ENCODE measurements at places on chromosomes 12 and 14.

- H3K27ac ChIP-seq: peak overlapping the region; percentile 78
- no peaks in the 10 kb centered on the region for H3K4me1 ChIP-seq
- H3K27me3 ChIP-seq: no peaks in the 10 kb centered on the region
- H3K4me3 ChIP-seq: peak overlapping the region; percentile 19
- H3K36me3 ChIP-seq: no peaks in the 10 kb centered on the region
Measured at GRCh38 chr14:50335989-50336824, 24.1 kb downstream of the DMAC2L start.

DNA sequence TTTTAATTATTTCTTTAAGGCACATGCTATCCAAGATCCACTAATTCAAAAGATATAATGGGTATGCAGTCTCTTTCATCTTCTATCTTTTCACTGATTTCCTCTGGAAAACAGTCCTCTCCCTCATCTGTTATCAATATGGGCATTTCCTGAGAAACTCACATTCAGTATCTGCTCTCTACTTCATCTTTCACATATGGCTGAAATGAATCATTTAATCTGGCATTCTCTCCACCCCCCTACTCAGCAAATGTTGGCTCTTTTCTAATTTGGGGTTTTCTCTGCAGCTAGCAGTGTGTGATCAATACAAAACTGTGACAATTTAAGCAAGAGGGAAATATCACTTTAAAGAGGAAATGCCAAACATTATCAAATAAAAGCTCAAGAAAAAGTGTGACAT lies 157.1 kb upstream of the TMTC1 start:
- no peak overlapping the region for H3K4me3 ChIP-seq
- H3K36me3 ChIP-seq: no peaks in the 10 kb centered on the region
- H3K27ac ChIP-seq: no peak overlapping the region
- no peak for DNase-seq
- no peaks in the 10 kb centered on the region for H3K27me3 ChIP-seq
- H3K4me1 ChIP-seq: no peaks in the 10 kb centered on the region

DNA sequence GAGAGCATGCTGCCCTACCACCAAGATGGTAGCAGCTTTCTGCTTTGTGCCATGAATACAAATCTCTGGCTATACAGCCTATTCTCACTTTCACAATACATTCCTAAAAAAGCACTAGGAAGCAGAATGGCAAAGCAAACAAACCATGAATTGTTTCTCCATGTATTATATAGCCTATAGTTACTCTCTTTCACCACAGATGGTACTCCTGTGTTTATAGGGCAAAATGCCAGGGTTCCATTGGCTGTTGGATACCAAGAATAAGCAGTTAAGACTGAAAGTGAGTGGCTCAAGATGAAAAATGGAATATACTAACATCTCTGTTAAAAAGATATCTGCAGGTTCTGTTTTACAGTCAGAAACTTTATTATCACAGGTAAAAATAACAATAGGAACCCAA lies 11.1 kb downstream of the ARF3 start:
- H3K4me3 ChIP-seq: no peak overlapping the region
- DNase-seq: no peak
- H3K36me3 ChIP-seq: no peaks in the 10 kb centered on the region
- H3K27ac ChIP-seq: no peak overlapping the region

- H3K27ac ChIP-seq: peak overlapping the region; percentile 1
- no peak for DNase-seq
- H3K36me3 ChIP-seq: no peaks in the 10 kb centered on the region
- no peaks in the 10 kb centered on the region for H3K27me3 ChIP-seq
- no peak overlapping the region for H3K4me3 ChIP-seq
Measured at GRCh38 chr12:26817183-26817591, 15.8 kb downstream of the ITPR2 start.

GRCh38 chr14:94123868-94124267 lies 5.5 kb downstream of the IFI27L2 start:
- no peaks in the 10 kb centered on the region for H3K4me1 ChIP-seq
- H3K4me3 ChIP-seq: no peak overlapping the region

DNA sequence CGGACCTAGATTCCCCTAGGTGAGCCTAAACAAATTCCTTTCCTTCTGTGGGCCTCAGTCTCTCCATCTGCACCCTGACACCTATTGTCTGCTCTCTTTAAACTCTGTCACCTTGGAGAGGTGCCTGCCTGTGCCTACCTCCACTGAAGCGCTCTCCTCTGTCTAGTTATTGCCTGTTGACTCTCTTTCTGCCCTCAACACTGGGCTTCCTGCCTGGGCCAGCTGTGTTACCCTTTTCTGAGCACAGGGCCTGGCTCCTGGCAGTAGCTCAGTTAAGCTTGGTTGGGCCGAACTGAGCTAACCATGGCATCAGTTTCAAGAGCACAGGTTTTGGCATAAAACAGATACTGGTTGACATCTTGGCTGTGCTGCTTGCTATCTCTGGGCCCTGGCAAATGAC lies 43.5 kb downstream of the PRMT8 start:
- DNase-seq: no peak
- no peaks in the 10 kb centered on the region for H3K27me3 ChIP-seq
- no peaks in the 10 kb centered on the region for H3K4me1 ChIP-seq
- H3K36me3 ChIP-seq: no peaks in the 10 kb centered on the region
- H3K27ac ChIP-seq: no peak overlapping the region

- H3K36me3 ChIP-seq: no peaks in the 10 kb centered on the region
- H3K27me3 ChIP-seq: no peaks in the 10 kb centered on the region
- no peak overlapping the region for H3K27ac ChIP-seq
- no peak overlapping the region for H3K4me3 ChIP-seq
Measured at GRCh38 chr14:24712909-24713308, 78.9 kb upstream of the GZMB start.

GRCh38 chr12:25041006-25041741 lies 92.3 kb upstream of the BCAT1 start:
- no peaks in the 10 kb centered on the region for H3K27me3 ChIP-seq
- no peaks in the 10 kb centered on the region for H3K36me3 ChIP-seq
- DNase-seq: no peak

- H3K27ac ChIP-seq: no peak overlapping the region
- H3K4me3 ChIP-seq: no peak overlapping the region
- no peaks in the 10 kb centered on the region for H3K27me3 ChIP-seq
- H3K4me1 ChIP-seq: no peaks in the 10 kb centered on the region
- DNase-seq: no peak
- H3K36me3 ChIP-seq: peaks cover 10% of the 10 kb centered on the region
Measured at GRCh38 chr12:111692575-111693210, 6.8 kb downstream of the ACAD10 start.

DNA sequence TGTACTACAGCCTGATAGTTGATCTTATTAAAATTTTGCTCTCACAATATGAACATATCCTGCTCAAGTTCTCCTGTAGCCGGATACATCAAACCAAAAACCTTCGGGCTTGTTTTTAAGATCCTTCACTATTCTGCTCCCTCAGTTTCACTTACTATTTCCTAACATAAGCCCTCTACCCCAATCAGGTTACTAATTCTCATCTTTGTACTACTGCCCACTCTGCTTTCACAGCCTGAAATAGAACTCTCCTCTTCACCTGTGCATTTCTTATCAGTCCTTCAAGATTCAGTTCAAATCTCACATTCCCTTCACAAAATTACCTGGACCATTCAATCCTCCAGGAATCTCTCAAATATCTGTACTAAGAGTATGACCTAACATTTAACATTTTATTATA lies 14.2 kb downstream of the PAWR start:
- H3K27me3 ChIP-seq: no peaks in the 10 kb centered on the region
- H3K4me1 ChIP-seq: peaks cover 4% of the 10 kb centered on the region
- no peaks in the 10 kb centered on the region for H3K36me3 ChIP-seq
- DNase-seq: no peak
- no peak overlapping the region for H3K27ac ChIP-seq

GRCh38 chr12:71541583-71541982 lies 102.0 kb downstream of the LGR5 start:
- H3K4me1 ChIP-seq: no peaks in the 10 kb centered on the region
- no peak overlapping the region for H3K4me3 ChIP-seq
- H3K36me3 ChIP-seq: no peaks in the 10 kb centered on the region
- no peaks in the 10 kb centered on the region for H3K27me3 ChIP-seq

- DNase-seq: no peak
- H3K4me1 ChIP-seq: peaks cover 16% of the 10 kb centered on the region
Measured at GRCh38 chr12:120267736-120268135, 2.2 kb upstream of the PXN start.

- no peak overlapping the region for H3K27ac ChIP-seq
- no peak overlapping the region for H3K4me3 ChIP-seq
- no peak for DNase-seq
- no peaks in the 10 kb centered on the region for H3K4me1 ChIP-seq
- H3K36me3 ChIP-seq: no peaks in the 10 kb centered on the region
Measured at GRCh38 chr14:97408937-97409815, 612.0 kb downstream of the VRK1 start.

DNA sequence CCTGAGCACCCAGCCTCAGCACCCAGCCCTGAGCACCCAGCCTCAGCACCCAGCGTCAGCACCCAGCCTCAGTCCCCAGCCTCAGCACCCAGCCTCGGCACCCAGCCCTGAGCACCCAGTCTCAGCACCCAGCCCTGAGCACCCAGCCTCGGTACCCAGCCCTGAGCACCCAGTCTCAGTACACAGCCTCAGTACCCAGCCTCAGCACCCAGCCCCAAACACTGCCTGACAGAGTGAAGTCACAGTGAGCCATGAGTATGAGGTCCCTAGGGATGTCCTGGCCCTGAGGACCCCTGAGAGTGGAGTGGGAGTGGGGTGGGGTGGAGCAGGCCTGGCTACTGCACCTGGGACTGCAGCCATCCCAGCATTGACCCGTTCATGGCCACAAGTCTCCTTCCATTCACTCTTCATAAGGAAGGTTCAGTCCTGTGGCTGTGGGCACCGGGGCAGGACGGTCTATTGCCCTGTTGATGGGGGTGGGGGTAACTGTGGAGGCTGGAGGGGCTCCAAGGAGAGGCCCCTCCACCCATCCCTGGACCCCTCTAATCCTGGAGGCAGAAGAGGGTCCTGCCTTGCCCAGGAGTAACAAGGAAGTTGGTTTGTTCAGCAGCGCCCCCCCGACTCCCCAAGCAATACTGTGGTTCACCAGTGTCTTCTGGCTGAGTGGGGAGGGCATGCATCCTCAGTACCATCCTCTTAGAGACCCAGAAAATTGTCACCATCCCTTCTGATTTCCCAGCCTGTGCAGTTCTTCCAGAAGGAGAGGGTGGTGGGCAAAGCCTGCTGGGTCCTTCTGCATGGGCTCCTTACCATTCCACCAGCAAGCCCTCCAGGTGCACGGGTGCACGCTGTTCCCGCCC lies 140.5 kb downstream of the ADGRD1 start:
- no peak overlapping the region for H3K4me3 ChIP-seq
- no peak overlapping the region for H3K27ac ChIP-seq
- no peaks in the 10 kb centered on the region for H3K36me3 ChIP-seq
- no peaks in the 10 kb centered on the region for H3K27me3 ChIP-seq
- peak; percentile 37 for DNase-seq
- H3K4me1 ChIP-seq: no peaks in the 10 kb centered on the region

DNA sequence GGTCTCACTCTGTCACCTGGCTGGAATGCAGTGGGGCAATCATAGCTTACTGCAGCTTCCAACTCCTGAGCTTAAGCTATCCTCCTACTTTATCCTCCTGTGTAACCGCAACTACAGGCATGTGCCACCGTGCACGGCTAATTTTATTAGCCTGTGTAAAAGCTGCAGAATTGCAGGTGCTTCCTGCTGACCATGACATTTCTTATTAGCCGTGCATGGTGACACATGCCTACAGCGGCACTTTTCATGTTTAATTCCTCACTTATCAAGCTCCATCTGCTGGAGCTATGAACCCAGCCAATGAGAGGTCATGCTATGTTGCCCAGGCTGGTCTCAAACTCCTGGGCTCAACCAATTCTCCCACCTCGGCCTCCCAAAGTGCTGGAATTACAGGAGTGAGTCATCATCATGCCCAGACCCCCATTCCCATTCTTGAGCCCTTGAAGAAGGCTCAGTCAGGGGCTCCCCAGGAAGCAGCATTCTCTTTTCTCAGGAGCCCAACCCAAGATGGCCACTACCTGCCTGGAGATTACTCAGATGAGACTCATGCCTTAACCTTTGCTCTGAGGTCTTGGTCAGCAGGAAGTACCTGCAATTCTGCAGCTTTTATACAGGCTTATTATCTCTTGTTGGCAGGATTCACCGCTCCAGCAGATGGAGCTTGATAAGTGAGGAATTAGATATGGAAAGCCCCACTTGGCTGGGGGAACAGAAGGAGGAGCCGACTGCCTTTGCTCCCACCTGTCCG lies 503.2 kb downstream of the MED13L start:
- H3K4me3 ChIP-seq: no peak overlapping the region
- H3K4me1 ChIP-seq: no peaks in the 10 kb centered on the region
- H3K27me3 ChIP-seq: no peaks in the 10 kb centered on the region
- no peak overlapping the region for H3K27ac ChIP-seq
- no peak for DNase-seq

DNA sequence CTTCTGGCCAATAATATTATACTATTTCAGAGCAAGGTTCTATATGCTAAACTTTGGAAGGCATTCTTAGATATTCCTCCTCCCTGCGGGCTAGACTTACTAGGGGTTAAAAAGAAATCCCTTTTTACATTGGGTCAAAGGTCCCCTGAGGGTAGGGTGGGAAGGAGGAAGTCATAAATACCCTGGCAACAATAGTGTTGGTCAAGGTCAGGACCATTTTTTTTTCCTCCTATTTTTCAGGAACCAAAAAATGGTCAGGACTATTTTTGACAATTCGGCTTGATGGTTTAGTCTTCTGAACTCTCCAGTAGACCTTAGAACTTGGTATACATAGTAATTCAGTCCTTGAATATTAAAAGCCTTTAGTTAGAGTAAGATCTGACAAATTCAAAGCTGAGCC lies 4.5 kb upstream of the NANOG start:
- DNase-seq: no peak
- no peaks in the 10 kb centered on the region for H3K27me3 ChIP-seq
- H3K4me3 ChIP-seq: no peak overlapping the region

GRCh38 chr12:24705216-24705615 lies 243.7 kb downstream of the BCAT1 start:
- no peak overlapping the region for H3K4me3 ChIP-seq
- DNase-seq: no peak
- H3K4me1 ChIP-seq: no peaks in the 10 kb centered on the region
- H3K27me3 ChIP-seq: no peaks in the 10 kb centered on the region
- no peaks in the 10 kb centered on the region for H3K36me3 ChIP-seq

- H3K27me3 ChIP-seq: no peaks in the 10 kb centered on the region
- no peak overlapping the region for H3K27ac ChIP-seq
- H3K4me1 ChIP-seq: no peaks in the 10 kb centered on the region
- no peak for DNase-seq
Measured at GRCh38 chr14:77607741-77608302, 8.6 kb downstream of the SPTLC2 start.

GRCh38 chr14:66133666-66134065 lies 352.5 kb upstream of the CCDC196 start:
- no peak overlapping the region for H3K4me3 ChIP-seq
- no peaks in the 10 kb centered on the region for H3K36me3 ChIP-seq
- no peaks in the 10 kb centered on the region for H3K4me1 ChIP-seq

- H3K4me3 ChIP-seq: no peak overlapping the region
- peak overlapping the region; percentile 1 for H3K27ac ChIP-seq
- no peaks in the 10 kb centered on the region for H3K36me3 ChIP-seq
- H3K27me3 ChIP-seq: no peaks in the 10 kb centered on the region
Measured at GRCh38 chr12:116659771-116660481, 77.9 kb downstream of the SPRING1 start.

GRCh38 chr12:56987551-56988053 lies 18.7 kb downstream of the ZBTB39 start:
- no peak overlapping the region for H3K4me3 ChIP-seq
- peak; percentile 53 for DNase-seq
- H3K27ac ChIP-seq: no peak overlapping the region
- no peaks in the 10 kb centered on the region for H3K4me1 ChIP-seq
- no peaks in the 10 kb centered on the region for H3K36me3 ChIP-seq
- no peaks in the 10 kb centered on the region for H3K27me3 ChIP-seq

GRCh38 chr12:31288381-31288780 lies 37.6 kb downstream of the SINHCAF start:
- H3K36me3 ChIP-seq: no peaks in the 10 kb centered on the region
- no peaks in the 10 kb centered on the region for H3K27me3 ChIP-seq
- H3K4me3 ChIP-seq: no peak overlapping the region
- H3K4me1 ChIP-seq: peaks cover under 1% of the 10 kb centered on the region
- no peak overlapping the region for H3K27ac ChIP-seq
- DNase-seq: no peak
